ENCODE measurements at places on chromosomes 16 and 17.

GRCh38 chr17:12068946-12069345 is 48.3 kb downstream of the MAP2K4 start:
- no peak for DNase-seq

DNA sequence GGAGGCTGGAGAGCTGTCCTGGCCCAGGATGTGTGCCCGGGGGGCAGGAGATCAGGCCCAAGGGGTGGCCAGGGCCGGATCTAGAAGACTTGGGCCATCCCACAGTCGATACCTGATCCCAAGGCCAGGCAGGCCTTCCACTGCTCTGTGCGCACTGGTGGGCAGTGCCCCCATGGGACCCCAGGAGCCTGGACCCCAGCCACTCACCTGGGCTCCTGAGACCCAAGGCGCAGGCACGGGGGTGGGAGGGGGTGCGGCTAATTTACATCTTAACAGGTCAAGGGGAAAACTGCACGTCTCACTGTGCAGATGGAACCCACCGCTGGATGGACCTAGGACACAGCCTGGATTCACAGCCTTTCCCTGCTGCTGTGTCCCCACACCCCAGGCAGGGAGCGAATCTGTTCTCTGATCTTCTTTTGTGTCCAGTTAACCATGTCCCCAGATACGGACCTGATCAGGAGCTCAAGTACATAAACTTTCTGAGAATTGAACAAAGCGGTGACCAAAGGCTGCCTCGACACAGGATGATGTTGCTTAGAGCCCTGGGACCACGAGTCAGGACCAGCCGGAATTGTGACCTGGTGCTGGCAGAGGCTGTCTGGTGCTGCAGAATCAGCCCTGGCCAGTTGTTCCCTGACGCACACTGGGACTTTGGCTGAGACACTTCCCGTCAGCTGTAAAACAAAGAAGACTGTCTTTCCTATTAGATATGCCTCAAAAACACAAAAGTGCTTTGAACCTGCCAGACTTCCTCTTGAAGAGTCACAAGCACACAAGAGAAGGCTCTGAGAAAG is 60.6 kb downstream of the TNFRSF13B start:
- DNase-seq: no peak

- peak; percentile 33 for DNase-seq
Observed at GRCh38 chr17:76740329-76741118, 2.6 kb downstream of the MFSD11 start.

DNA sequence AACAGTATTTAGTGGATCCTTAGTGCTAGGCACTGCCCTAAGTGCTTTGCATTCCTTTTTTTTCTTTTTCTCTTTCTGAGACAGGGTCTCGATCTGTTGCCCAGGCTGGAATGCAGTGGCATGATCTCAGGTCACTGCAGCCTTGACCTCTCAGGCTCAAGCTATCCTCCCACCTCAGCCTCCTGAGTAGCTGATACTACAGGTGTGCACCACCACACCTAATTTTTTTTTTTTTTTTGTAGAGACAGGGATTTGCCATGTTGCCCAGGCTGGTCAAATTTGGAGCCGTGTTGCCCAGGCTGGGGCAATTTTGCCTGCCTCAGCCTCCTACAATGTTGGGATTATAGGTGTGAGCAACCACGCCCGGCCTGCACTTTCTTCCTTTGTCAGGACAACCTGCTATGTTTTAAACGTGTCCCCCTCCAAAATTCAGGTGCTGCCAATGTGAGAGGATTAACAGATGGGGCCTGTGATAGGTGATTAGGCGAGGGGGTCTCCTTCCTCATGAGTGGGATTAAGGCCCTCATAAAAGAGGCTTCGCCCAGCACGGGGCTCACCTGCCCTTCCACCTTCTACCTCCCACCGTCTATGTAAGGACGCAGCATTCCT is 5.4 kb downstream of the NQO1 start:
- DNase-seq: no peak

DNA sequence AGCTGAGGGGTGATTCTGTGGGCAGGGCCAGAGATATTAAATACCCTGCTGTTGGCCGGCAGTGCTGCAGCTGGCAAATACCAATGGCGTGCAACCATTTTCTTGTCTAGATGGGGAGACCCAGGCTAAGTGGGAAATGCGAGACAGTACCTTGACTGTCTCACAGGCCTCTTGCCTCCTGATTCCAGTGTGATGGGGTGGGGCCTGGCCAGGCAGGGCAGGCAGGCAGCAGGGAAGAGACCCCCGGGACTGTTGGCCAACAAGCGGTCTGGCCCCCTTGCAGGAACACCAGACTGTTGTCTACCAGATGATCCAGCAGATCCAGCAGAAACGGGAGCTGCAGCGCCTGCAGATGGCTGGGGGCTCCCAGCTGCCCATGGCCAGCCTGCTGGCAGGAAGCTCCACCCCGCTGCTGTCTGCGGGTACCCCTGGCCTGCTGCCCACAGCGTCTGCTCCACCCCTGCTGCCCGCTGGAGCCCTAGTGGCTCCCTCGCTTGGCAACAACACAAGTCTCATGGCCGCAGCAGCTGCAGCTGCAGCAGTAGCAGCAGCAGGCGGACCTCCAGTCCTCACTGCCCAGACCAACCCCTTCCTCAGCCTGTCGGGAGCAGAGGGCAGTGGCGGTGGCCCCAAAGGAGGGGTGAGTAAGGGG is 5.7 kb upstream of the CISD3 start:
- no peak for DNase-seq

GRCh38 chr17:51035431-51035830 is 85.2 kb downstream of the SPAG9 start:
- peak; percentile 41 for DNase-seq

- no peak for DNase-seq
Observed at GRCh38 chr16:84155771-84156170, 10.7 kb downstream of the DNAAF1 start.

- no peak for DNase-seq
Observed at GRCh38 chr17:72053449-72053848, 67.4 kb upstream of the SOX9 start.

DNA sequence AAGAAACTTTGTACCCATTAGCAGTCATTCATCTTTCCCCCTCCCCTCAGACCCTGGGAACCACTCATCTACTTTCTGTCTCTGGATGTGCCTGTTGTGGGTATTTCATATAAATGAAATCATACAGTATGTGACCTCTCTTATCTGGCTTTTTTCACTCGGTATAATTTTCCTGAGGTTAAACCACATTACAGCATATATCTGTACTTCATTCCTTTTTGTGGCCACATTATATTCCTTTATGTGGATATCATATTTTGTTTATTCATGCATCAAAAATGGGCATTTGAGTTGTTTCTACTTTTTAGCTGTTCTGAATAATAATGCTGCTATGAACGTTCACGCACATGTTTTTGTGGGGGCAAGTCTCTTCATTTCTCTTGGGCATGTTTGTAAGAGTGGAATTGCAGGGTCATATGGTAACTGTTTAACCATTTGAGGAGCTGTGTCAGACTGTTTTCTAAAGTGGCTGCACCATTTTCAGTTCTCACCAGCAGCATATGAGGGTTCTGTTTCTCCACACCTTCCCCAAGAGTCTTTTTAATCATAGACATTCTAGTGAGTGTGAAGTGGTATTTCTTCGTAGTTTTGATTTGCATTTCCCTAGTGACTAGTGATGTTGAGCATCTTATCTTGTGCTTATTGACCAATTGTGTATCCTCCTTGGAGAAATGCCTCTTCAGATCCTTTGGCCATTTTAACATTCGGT is 3.8 kb downstream of the SNX29 start:
- no peak for DNase-seq

DNA sequence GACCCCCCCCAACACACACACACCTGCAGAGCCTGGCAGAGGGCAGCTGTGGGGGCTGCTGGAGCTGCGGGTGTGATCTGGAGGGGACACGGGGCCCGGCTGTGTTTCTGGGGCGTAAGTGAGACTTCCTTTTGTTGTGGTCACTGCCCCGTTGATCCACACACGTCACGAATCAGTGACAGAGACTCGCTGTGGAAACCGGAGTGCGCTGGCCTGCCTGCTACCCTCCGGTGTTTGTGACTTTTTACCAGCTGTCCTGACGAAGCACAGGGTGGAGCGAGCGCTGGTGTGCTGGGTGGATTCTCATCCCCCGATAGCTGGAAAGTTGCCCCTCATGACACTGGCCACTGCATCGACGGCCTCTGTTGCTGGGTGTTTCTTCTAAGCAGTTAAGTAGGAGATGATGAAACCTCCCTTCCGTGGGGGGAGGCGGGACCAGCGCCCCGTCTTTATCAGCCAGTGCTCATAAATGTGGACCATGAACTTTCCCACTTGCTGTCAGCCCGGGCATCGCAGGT is 2.3 kb downstream of the METRNL start:
- DNase-seq: no peak

GRCh38 chr16:51306886-51307595 is 156.0 kb upstream of the SALL1 start:
- DNase-seq: peak; percentile 49

- peak; percentile 91 for DNase-seq
Observed at GRCh38 chr17:15278924-15279477, 13.9 kb upstream of the PMP22 start.

DNA sequence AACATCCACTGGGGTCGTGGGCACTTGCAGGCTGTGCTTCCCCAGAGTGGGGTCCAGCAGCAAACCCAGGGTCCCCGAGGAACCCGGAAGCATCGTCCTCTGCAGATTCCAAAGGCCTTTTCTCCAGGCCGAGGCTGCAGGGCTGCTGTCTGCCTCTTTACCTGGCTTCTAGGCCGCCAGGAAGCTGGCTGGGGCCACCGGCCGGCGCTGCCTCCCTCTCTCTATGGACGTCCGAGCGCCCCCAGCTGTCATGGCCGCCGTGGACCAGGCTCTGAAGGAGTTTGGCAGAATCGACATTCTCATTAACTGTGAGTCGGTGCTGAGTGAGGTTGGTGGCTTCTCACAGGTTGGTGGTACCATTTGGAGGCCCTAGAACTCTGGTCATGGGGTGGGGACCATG is 5.6 kb downstream of the DECR2 start:
- no peak for DNase-seq

DNA sequence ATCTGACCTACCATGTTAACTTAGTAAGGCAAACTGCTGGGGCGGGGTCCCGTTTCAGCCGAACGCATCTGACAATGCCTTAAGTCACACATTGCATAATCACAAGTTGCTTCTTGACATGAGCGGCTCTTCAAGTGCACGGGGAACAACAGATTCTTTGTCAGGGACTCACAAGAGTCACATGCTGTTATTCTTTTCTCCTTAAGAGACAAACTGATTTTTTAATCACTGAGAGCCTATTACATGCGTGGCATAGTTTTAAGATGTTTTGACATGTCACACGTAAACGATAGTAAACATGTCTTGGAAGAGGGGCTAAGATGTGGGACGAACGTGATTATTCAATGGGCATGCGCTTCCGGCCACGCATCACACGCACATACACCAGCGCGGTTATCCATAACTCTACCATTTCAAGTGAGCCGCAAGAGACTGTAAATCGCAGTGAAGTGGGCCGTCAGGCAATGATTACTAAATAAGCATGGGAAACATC is 63.4 kb downstream of the ADCY9 start:
- DNase-seq: peak; percentile 89

- DNase-seq: no peak
Observed at GRCh38 chr16:9151074-9151473, 59.6 kb downstream of the HAPSTR1 start.

- DNase-seq: no peak
Observed at GRCh38 chr17:325270-326009, 27.2 kb downstream of the RPH3AL start.

DNA sequence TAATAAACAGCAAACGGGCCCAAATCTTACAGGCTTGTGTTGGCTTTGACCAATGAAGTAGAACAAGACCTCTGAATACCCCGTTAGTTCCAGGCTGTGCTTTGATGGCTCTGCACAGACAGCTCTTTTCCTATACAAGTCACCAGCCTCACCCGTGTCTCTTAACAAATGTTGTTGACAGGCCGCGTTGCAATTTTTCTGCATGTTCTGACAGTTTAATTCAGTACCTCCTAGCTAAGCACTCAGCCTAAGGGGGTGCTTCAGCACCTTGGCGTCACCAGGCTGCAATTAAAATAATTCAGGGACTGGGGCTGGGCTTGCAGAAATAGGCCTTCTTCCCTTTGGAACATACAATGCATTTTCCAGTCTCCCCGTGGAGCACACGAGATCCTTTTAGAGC is 500.1 kb downstream of the MAF start:
- DNase-seq: no peak

DNA sequence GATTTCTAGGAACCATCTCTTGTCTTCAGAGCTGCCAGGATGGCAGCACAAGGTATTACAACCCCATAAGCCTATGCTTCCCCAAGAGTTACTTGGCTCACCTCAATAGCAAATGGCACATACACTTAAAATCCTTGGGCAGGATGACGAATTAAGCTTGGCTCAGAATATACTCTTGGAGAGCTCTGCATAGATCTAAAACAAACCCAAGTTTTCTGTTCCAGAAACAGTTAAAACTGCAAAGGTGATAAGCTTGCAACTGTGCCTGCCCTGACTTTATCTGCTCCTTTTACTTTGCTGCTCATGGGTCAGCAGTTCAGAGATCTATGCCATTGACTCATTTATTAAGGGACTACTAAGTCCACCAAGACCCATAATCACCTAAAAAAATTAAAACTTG is 26.1 kb downstream of the XPO6 start:
- no peak for DNase-seq

DNA sequence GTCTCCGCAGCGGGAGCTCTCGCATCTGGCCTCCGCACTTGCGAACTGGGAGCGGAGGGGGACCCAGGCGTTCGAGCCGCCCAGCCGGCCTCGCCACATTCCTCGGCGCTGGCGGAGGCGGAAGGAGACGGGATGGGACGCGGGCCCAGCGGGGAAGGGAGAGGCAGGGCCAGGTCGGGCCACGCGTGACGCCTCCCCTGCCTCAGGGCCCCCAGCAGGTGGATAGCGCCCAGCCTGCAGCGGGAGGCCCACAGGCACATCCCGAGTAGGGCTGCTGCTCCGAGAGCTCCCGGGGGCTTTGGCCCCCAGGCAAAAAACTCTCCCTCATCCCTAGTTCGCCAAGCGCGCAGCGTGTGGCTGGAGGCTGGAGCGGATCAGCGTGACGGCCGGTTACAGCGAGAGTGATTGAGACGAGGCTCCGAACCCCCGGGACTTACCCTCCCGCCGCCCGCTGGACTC is 800 bp downstream of the PLEKHH3 start:
- DNase-seq: peak; percentile 48

Measured in foreskin fibroblast (primary cell).